Bronchial epithelial cell (primary cell): ENCODE measurements at places on chromosomes 5 and 9.

GRCh38 chr5:175393897-175394296, 50.1 kb downstream of the DRD1 start:
- no peak for DNase-seq

DNA sequence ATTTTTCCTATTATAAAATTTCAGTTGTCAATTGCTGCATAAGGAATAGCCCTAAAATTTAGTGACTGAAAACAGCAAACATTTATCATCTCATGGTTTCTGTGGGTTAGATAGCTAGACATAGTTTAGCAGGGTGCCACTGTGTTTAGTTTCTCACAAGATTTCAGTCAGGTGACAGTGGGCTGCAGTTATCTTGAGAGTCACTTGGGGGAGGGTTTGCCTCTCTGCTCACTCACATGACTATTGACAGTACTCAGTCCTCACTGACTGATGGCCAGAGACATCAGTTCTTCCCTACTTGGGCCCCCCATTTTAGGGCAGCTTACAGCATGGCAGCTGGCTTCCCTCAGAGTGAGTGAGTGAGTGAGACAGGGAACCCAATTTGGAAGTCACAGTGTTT, 42.0 kb downstream of the PBX3 start:
- no peak for DNase-seq

- DNase-seq = no peak
Observed at GRCh38 chr9:36092509-36093215, 43.9 kb upstream of the GLIPR2 start.

GRCh38 chr5:151239237-151239861, 13.6 kb upstream of the GM2A start:
- DNase-seq = no peak

DNA sequence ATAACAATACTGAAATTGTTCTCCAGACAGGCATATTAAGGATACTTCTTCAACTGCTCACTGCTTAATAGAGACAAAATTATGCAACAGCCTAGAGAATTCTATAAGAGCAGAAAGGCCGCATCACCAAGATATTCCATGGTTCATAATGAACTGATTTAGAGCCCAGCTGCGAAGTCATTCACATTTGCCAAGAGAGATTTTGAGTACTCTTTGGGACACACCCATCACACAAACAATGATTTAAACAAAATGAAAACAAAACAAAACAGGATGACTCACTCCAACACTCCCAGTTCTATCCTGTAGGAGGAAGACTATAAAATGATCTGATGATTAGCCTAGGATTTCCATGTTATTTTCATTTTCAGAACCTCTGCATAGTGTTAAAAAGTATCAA, 145.7 kb upstream of the GNA14 start:
- peak; percentile 70 for DNase-seq

- no peak for DNase-seq
Observed at GRCh38 chr5:79008362-79008761, 23.3 kb upstream of the ARSB start.
